ENCODE measurements at places on chromosomes 16 and 17.

GRCh38 chr17:48883171-48883570 is 9.4 kb upstream of the ATP5MC1 start:
- no peak for DNase-seq

- no peak for DNase-seq
These were observed 577.1 kb upstream of the CDH5 start for GRCh38 chr16:65789161-65789945.

GRCh38 chr16:59878999-59879398 is 1144.9 kb upstream of the GOT2 start:
- DNase-seq: no peak

- no peak for DNase-seq
These were observed 25.5 kb downstream of the C17orf58 start for GRCh38 chr17:67970783-67971182.

DNA sequence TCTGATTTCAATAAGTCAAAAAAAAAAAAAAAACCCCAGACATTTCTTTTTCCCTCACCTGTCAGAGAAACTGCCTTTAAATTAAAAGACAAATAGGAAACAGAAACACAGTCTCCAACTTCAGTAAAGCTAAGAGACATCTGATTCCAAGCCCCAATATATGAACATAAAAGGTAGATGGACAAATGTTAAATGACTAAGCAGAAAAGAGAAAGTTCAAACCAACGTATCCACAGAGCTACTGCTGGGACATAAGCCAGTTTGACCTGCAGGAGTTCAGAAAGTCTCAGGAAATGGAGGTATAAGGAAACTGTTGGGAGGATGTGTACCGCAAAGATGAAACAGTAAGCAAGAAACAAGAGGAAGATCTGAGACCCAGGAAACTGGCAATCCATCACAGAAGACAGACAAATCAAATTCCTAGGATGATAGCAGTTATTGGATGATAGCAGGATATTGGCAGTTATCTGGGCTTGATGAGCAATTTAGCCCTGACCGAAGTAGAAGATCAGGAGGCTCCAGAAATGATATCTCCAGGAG is 135.0 kb downstream of the BRIP1 start:
- DNase-seq: no peak

DNA sequence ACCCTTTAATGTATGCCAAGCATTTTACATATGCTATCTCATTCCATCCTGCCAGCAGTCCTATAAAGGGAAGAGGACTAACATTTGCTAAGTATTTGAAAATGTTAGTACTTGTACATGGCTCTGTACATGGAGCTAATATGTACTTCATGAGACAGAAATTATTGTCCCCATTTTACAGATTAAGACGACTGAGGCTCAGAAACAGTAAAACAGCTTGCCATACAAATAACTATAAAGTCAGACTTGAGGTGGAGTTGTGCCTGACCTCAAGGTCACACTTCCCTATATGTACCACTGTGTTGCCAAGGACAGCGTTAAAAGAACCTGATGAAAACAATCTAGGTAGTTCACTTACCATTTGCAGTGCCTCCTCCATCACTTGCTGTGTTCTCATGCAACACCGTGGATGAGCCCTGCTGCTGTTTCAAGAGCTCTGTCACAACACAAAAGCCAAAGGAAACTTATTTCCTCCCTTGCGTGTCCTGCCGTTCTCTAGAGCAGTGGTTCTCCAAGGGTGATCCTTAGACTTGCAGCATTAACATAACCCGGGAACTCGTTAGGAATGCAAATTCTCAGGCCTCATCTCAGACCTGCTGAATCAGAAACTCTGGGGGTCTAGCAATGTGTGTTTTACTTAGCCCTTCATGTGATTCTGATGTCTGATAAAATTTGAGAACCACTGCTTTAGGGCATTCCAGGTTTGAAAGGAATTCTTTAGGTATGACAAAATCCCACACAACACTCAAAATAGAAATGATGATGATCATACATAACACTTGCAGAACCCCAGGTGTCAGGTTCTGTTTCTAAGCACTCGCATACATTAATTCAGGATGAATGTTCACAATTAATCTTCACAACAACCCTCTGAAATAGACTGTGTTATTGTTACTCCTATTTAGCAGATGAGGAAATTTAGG is 51.2 kb upstream of the MTMR4 start:
- no peak for DNase-seq

- DNase-seq: no peak
These were observed 52.6 kb downstream of the RAB11FIP4 start for GRCh38 chr17:31444026-31444425.

GRCh38 chr16:14344292-14344691 is 273.2 kb downstream of the MRTFB start:
- no peak for DNase-seq

DNA sequence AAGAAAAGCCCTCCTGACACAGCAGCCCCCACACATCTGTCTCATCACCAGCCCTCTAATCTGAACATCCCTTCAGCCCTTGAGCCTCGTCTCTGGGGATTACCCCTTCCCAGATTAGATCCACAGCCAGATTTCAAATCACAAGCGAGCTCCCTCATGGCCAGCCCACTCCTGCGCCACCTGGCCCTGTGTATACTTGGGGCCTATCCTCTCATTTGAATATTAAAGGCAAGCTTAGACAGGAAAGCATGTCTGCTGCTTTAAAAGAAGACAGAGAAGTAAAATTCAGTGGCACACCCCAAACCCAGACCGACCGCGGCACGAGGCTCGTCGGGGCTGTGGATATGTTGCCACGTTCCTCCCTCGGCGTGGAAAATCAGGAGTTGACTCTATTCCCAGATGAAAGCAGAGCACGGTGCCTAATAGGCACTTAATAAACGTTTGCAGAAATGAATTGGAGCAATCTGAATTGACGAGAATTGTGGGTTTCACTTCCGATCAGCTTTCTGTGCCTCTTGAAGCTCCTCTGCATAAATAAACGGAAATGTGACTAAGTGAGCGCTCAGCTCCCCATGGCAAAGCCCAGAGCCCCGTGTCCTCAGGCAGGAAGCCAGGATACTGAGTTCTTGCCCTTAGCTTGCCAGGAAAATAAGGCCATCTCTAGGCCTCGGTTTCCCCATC is 108.0 kb downstream of the CCDC182 start:
- DNase-seq: no peak

DNA sequence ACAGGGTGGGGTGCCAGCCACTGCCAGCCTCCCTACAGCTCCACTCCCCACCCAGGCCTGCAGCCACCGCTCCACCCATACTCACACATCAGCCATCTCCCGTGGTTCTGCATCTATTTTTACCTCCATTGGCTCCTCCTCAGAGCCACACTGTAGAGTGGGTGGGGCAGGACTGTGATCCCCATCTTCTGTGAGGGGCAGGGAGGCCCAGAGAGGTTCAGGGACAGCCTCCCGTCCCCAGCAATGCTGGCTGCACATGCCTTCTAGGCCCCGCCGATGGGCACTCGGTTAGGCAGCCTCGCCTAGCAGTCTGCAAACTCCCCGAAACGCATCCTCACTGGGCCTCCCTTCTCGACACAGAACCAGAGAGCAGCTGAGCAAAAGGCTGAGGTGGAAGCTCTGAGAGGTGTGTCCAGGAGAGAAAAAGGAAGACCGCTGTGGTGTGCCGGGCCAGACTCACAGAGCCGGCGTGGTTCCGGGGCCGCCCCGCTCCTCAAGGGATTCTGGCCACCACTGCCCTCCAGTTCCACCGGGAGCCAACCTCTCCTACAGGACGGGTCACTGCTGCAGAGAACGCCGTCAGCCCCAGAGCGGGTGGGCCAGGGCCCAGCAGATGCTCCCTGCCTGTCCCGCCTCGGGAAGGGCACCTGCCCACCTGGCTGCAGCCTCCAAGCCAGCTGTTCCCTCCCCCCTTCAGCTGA is 71.9 kb downstream of the ABR start:
- DNase-seq: no peak

- DNase-seq: no peak
These were observed 852 bp upstream of the HELZ start for GRCh38 chr17:67245694-67246402.

GRCh38 chr17:77308861-77309726 is 168.3 kb downstream of the SEC14L1 start:
- DNase-seq: no peak

GRCh38 chr17:393806-394717 is 41.5 kb upstream of the RPH3AL start:
- DNase-seq: no peak

DNA sequence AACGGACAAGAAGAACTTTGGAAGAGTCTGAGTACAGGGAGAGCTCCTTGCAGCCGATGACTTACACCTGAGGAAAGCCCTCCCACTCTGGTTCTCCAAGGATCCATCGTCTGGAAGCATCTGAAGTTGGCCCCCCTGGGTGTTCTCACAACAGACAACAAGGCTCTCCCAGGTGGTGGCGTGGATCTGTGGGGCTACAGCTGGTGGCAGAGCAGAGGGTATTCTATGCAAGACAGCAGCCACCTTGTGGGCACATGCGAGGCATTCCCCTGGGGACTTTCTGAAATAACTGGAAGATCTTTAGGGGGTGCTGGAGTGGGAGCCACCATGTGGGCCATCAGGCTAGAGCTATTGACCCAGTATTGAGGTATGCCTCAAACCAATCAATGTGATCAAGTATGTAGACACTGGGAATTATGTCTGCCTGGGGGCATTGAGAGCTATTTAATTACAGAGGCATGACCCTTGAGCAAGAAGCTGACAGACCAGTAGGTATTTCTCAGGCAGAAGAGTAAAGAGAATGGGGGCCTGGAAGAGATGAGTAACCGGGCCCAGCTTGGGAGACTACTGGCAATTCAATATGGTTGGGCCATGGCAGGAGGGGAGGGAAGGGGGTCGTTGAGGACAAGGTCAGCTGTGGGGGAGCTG is 6.9 kb upstream of the KRT19 start:
- DNase-seq: no peak

DNA sequence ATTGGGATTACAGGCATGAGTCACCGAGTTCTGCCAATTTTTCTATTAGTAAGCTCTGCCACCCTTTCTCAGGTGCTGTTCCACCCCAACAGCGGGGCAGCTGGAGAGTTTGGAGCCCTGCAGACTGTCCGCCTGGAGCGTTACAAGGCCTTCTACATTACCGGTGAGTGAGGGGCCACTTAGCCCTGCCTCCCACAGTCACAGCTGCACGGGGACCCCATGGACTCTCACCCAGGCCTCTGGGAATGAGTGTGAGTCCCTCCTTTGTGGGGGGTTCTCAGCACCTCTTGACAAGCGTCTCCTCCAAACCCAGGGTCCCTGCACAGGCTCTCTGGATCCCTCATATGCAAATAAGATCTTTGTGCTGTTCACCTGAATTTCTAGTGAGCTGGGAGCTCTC is 56.0 kb downstream of the WIPI1 start:
- no peak for DNase-seq

GRCh38 chr16:30131869-30132475 is 9.0 kb upstream of the MAPK3 start:
- no peak for DNase-seq

GRCh38 chr17:20116683-20117309 is 107.6 kb downstream of the SPECC1 start:
- peak; percentile 28 for DNase-seq

DNA sequence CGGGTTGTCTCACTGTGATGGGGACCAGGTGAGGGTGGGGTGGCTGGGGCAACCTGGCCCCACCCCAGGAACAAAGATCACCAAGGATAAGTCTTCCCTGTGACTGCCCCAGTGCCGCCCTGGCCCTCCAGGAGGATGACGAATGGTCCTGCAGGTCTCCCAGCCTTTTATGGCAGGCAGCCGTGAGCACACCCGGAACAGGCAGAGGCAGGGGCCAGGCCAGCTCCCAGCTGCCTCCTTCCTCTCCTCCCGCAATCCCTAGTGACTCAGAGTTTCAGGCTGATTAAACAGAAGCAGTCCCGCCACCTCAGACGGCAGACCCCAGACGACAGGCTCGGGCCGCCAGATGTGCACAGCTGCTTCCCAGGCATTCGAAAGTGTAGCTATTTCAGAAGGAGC is 13.3 kb downstream of the JUP start:
- DNase-seq: no peak

DNA sequence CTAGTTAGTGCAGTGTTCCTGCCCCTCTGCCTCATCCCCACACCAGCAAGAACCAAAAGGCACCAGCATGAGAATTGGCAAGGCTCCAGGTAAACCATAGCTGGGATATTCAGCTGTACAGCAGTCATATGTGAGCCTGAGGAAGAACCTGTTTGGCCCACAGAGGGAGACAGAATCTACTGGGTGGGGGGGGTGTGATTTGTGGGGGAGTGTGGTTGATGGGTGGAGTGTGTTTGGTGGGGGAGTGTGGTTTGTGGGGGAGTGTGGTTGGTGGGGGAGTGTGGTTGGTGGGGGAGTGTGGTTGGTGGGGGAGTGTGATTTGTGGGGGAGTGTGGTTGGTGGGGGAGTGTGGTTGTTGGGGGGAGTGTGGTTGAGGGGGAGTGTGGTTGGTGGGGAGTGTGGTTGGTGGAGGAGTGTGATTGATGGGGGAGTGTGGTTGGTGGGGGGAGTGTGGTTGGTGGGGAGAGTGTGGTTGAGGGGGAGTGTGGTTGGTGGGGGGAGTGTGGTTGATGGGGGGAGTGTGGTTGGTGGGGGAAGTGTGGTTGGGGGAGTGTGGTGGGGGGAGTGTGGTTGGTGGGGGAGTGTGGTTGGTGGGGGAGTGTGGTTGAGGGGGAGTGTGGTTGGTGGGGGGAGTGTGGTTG is 19.5 kb downstream of the MINK1 start:
- no peak for DNase-seq

- DNase-seq: no peak
These were observed 294.9 kb upstream of the FOXF1 start for GRCh38 chr16:86215233-86215978.

GRCh38 chr17:10041916-10042588 is 137.0 kb upstream of the RCVRN start:
- DNase-seq: no peak

DNA sequence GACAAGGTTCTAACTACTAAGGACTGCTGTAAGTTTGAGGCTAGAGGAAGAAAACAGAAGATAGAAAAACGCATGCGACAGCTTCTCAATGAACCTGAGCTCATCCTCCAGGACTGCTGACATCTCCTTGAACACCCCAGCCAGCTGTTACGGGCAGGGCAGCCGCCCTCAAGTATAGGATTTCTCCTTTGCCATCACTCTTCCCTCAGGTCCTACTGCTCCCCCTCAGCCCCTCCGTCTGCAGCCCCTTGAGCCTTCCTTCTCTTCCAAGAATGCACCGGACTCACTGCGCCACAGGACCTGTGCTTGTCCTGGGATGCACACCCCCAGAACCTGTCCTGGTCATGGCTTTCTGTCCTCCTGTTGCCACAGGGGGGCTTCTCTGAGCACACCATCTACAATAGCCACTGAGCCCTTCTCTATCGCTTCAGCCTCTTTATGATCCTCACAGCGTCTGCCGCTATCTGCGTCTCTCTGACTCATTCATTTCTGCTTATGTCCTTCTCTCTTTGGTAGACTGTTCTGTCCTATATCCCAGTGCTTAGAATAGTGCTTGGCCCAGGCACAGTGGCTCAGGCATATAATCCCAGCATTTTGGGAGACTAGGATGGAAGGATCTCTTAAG is 15.7 kb upstream of the XYLT2 start:
- no peak for DNase-seq
